ENCODE measurements at places on chromosomes 16 and 17. TPM values are rescaled to one million over a fixed set of nuclear protein-coding genes. Genes with fewer than 3 reads are reported as not detected.

KCNJ18 gene
- total RNA-seq = not detected

PRR15L gene
- total RNA-seq = not detected

DNA sequence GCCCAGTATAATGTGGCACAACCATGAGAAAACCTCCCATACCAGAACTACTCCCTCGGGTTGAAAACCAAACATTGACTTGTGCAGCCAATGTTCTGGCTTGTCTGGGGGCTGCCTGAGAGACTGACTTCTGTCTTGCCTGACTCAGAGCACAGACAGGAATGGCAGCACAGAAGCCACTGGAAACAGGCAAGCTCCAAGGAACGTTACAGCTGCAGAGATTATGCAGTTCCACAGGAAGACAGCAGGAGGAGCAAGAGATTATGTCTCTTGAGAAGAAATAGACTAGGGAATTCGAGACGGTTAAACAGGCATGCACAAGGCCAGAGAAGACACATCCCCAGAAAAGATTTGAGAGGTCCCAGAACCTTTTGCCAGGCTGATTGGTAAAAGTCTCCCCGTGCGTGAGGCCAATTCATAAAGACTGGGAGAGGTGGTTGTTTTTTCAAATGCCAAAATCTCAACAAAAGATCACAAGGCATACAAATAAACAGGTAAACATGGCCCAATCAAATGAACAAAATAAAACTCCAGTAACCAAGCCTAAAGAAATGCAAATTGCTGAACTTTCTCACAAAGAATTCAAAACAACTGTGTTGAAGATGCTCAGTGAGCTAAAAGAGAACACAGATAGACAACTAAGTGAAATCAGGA lies 90.6 kb upstream of the CDH5 start:
- no peak overlapping the region for H3K4me3 ChIP-seq
- H3K27me3 ChIP-seq = no peaks in the 10 kb centered on the region
- H3K27ac ChIP-seq = no peak overlapping the region
- peaks cover 10% of the 10 kb centered on the region for H3K4me1 ChIP-seq

DNA sequence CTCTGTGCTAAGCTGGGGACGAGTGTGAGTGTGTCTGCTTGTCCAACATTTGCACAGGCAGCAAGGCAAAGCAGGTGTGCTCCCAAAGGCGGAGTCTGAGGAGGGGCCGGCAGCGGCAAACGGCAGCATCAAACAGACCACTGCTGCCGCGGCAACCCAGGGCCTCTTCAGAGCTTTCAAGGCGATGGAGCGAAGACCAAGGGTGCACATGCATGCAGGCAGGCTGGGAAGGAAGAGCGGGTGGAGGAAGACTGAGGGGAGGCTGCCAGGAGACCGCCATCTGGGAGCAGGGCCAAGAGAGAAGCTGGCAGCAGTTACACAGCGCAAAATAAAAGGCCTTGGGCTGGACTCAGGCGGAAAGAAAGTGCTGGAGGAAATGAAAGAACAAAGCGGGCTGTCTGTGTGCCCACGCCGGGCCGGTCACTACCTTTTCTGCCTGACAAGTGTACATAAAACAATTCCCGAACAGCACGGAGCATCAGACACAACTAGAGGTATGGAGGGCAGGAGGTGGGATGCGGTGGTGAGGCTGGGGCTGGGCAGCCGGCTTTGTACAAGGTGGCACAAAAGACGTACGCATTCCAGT lies 8.5 kb downstream of the TIMM22 start:
- no peaks in the 10 kb centered on the region for H3K27me3 ChIP-seq
- peak; percentile 41 for DNase-seq
- peaks cover 19% of the 10 kb centered on the region for H3K36me3 ChIP-seq
- H3K4me1 ChIP-seq = peaks cover 41% of the 10 kb centered on the region
- no peak overlapping the region for H3K4me3 ChIP-seq
- H3K27ac ChIP-seq = no peak overlapping the region

GRCh38 chr17:78265121-78265520 lies 33.7 kb downstream of the TMEM235 start:
- H3K36me3 ChIP-seq = no peaks in the 10 kb centered on the region
- H3K4me3 ChIP-seq = no peak overlapping the region
- no peak overlapping the region for H3K27ac ChIP-seq
- DNase-seq = no peak

DNA sequence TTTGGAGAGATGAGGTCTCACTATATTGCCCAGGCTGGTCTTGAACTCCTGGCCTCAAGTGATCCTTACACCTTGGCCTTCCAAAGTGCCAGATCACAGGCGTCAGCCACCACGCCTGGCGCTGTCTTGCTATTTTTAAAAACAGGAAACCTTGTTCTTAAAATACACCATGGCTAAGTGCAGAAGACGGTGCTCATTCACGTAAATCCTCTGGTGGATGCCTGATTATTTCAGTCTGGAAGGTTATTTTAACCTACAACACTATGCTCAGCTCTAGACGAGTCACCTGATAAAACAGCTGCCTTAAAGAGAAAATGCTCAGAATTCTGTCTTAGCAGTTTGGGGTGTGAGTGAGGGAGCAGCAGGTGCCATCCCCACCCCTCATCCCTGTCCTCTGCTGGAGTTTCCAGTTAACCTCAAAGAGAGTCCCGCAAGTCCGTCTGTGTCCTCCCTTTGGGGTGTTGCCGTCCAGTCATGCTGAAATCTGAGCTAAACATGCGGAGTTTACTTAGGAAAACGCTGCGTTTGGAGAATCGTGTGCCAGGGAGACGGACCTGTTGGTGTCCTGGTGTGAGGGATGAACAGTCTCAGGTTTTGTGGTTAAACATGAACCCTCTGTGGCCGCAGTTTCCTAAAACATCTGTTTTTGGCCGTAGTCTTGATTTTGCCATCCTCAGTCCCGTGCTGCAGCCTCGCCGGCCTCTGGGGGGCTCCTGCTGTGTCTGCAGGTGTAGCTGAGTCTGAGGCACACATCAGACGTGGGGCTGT lies 17.1 kb downstream of the SPG7 start:
- H3K4me1 ChIP-seq = peaks cover 5% of the 10 kb centered on the region
- H3K4me3 ChIP-seq = no peak overlapping the region
- no peaks in the 10 kb centered on the region for H3K27me3 ChIP-seq
- peaks cover 87% of the 10 kb centered on the region for H3K36me3 ChIP-seq

DNA sequence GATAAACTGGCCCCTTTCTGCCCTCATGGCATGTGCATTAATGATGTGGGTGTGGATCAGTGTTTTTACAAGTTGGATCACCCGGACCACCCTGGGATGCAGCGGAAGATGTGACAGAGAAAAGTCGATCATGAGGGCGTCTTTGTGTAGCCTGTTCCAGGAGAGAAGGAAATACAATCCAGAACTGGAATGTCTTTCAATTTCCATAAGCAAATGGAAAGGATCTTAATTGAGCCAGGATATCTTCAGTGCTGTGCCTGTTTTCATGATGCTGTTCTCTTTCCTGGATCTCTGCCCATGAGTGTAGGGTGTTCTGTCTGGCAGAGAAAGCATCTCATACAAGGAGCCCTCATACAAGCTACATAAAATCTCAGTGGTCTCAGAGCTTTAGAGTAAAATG lies 481.4 kb downstream of the XYLT1 start:
- no peaks in the 10 kb centered on the region for H3K36me3 ChIP-seq
- no peaks in the 10 kb centered on the region for H3K4me1 ChIP-seq
- no peaks in the 10 kb centered on the region for H3K27me3 ChIP-seq
- no peak overlapping the region for H3K27ac ChIP-seq
- DNase-seq = no peak

GRCh38 chr16:84502581-84502980 lies 1.9 kb downstream of the MEAK7 start:
- peaks cover 4% of the 10 kb centered on the region for H3K4me1 ChIP-seq
- H3K4me3 ChIP-seq = no peak overlapping the region
- H3K27me3 ChIP-seq = no peaks in the 10 kb centered on the region
- DNase-seq = no peak
- no peak overlapping the region for H3K27ac ChIP-seq
- H3K36me3 ChIP-seq = no peaks in the 10 kb centered on the region

DNA sequence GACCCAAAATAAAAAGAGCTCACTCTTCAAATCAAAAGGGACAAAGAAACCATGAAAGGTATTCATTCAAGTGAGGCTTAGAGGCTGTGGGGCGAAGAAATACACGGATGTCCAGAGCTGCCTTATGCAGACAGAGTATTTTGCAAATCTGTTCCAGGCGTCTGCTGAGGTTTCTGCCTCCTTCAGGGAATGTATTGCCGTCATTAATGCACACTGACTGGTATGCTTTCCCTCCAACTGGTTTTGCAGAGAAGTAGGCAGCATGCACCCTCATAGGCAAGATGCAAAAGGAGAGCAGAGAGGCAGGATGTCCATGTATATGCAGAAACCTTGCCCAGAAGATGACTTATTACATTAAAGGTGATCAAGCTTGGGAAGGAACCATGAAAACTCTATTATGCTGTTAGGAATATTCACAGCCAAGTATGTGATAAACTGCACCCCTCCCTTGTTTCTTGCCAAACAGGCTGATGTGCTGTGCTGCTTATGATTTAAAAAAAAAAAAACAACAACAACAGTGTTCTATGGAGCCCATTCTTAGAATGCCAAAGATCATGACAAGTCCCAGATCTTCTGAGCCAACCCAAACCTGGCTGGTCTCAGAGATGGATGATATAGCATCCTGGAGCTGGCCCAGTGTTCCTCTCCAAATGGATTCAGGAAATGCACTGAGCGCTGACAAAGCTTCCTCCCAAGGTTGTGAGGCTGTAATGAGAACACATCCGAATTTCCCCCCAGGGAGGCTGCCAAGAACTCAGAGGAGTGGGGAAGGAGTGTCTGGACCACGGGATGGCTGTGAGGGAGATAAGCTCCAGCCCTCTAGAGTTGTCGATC lies 77.6 kb upstream of the HLF start:
- H3K4me3 ChIP-seq = no peak overlapping the region
- H3K27ac ChIP-seq = no peak overlapping the region
- DNase-seq = no peak
- no peaks in the 10 kb centered on the region for H3K4me1 ChIP-seq

DNA sequence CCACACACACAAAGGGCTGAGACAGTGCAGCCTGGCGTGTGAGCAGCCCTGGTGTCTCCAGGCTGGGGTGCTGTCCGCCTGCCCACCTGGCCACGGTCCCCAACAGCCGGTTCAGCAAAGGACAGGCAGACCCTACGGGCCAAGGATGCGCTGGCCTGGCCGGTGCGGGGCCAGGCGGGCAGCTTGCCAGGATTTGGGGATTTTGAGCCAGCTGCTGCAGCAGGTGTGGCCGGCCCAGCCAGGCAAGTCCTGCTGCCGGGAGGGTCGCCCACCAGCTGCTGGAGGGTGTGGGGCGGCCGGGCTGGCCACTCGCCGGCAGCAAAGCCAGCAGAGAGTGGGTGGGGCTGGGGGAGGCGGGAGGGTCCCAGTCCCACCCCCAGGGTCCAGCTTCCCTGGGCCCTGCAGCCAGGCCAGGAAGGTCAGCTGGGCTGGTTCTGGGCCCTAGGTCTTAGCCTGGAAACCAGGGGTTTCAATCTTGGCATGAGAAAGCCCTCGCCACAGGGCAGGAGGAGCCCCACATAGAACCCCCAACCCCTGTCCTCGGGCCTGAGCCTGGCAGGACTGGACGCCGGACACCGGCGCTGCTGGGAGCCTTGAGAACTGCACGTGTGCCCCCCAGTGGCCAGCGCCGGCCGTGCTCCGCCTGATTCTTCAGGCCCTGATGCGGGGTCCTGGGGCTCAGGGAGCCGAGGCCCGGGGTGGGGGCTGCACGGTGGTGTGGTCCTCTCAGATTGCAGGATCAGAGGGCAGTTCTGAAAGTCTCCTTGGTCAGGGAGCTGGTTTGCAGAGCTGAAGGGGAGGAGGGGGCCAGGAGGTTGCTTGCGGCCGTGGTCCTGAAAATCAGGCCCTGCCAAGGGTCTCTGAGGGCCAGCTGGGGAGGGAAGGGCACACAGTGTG lies 17.6 kb upstream of the SSTR5 start:
- DNase-seq = peak; percentile 93
- peak overlapping the region; percentile 64 for H3K27ac ChIP-seq
- H3K4me1 ChIP-seq = peaks cover 41% of the 10 kb centered on the region
- H3K36me3 ChIP-seq = no peaks in the 10 kb centered on the region

DNA sequence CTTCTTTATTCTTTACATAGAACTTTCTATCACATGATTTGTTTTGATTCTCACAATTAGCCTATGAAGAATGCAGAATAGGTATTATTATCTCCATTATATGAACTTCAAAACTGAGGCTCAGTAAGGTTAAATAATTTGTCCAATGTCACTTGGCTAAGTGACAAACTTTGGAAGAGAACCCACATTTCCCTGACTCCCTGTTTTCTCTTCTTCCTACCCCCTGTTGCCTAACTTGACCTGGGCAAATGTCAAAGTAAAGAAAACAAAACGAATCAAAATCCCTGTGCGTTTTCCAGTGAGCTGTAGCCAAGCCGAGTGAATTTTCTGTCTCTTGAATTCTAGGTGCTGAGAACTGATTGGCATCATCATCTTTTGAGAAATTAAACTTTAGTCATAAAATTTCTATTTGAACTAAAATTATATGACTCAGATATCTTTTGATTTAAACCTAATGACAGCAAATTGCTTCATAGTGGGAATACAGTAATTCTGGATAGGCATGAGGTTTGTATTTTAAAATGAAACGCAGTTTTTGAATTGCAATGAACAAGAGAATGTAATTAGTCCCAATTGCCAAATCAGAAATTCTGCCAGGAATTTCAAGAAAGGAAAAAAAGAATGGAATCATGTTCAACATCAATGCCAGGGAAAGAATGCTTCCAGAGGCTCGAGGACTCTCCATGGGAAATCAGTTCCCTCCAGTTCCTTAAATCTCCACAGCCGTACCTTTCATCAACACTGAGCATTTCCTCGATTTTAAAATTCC lies 4.6 kb upstream of the NACA2 start:
- H3K36me3 ChIP-seq = no peaks in the 10 kb centered on the region
- H3K4me1 ChIP-seq = no peaks in the 10 kb centered on the region
- H3K27ac ChIP-seq = no peak overlapping the region
- H3K4me3 ChIP-seq = no peak overlapping the region
- H3K27me3 ChIP-seq = no peaks in the 10 kb centered on the region
- no peak for DNase-seq

DNA sequence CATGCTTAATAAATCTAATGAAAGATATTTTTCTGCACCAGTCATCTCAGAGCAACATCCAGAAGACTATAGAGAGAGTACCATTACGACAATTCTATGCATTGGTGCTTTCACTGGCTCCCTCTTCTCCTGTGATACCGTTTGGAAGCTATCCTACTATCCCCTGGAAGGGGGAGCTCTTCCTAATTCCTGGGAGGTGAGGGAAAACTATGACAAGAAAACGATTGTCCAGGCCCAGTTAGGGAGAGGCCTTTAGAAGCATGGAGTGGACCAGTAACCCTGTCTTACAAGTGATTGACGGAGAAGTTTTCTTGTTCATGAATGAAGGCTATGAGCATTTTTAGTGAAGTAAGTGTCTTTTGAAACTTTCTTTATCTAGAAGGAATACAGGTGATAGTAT lies 150.2 kb downstream of the TANC2 start:
- no peak overlapping the region for H3K27ac ChIP-seq
- no peaks in the 10 kb centered on the region for H3K36me3 ChIP-seq
- no peak overlapping the region for H3K4me3 ChIP-seq
- H3K4me1 ChIP-seq = peaks cover 4% of the 10 kb centered on the region
- DNase-seq = peak; percentile 10
- no peaks in the 10 kb centered on the region for H3K27me3 ChIP-seq

DNA sequence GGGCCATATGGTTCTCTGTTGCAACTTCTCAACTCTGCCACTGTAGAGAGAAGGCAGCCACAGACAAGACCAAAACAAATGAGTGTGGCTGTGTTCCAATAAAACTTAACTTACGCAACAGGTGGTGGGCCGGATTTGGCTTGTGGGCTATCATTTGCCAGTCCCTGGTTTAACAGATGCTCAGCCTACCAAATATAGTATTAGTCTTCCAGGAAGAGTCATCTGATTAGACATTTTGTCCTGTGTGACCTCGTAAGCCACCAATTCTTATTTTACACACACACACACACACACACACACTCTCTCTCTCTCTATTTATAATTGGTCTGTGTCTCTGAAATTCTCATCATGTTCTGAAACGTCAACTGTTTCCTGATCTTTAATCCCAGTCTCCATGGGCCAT lies 245.9 kb downstream of the XYLT1 start:
- H3K4me1 ChIP-seq = peaks cover 13% of the 10 kb centered on the region
- H3K27me3 ChIP-seq = no peaks in the 10 kb centered on the region
- H3K27ac ChIP-seq = no peak overlapping the region
- H3K36me3 ChIP-seq = no peaks in the 10 kb centered on the region
- DNase-seq = peak; percentile 43

Data from SJCRH30 (cell line).